ENCODE measurements at places on chromosomes 13 and 19.

GRCh38 chr13:99726282-99726894 lies 225.1 kb downstream of the TM9SF2 start:
- no peak overlapping the region for H3K27ac ChIP-seq
- H3K36me3 ChIP-seq: no peaks in the 10 kb centered on the region
- H3K27me3 ChIP-seq: no peaks in the 10 kb centered on the region
- no peak for DNase-seq

DNA sequence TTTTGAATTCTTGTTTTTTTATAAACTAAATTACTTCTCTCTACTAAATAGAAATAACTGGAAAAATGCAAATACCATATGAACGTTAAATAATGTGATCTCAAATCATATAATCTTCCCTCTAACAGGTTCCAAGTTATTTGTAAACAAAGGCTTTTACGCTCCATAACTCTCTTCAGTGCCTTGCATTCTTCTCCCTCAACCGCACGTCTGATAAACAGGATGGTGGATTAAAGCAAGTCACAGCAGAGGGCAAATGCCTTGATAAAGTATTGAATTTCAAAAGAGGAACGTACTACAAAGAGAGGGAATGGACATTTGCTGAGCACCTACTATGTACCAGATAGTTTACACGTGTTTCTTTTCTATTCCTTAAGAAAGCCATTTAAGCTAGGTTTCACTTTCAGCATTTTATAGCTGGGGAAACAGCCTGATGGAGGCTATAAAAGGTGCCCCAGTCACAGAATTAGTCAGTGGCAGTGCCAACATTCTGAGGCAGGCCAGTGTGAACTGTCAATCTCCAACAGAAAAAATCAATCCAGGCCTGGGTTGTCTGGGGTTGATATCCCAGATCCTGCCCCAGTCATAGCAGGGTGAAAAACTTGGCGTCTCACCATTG lies 15.8 kb downstream of the MRPS31 start:
- H3K4me1 ChIP-seq: peaks cover 19% of the 10 kb centered on the region
- peaks cover 1% of the 10 kb centered on the region for H3K36me3 ChIP-seq
- H3K27ac ChIP-seq: peak overlapping the region; percentile 46

- H3K27ac ChIP-seq: no peak overlapping the region
- H3K36me3 ChIP-seq: 0 out of 2 replicates have a peak, but pooled peaks cover 3% of the 10 kb centered on the region
- no peaks in the 10 kb centered on the region for H3K27me3 ChIP-seq
- no peak overlapping the region for H3K4me3 ChIP-seq
- H3K4me1 ChIP-seq: no peaks in the 10 kb centered on the region
These were observed 7.5 kb downstream of the ZNF331 start for GRCh38 chr19:53545271-53546065.

DNA sequence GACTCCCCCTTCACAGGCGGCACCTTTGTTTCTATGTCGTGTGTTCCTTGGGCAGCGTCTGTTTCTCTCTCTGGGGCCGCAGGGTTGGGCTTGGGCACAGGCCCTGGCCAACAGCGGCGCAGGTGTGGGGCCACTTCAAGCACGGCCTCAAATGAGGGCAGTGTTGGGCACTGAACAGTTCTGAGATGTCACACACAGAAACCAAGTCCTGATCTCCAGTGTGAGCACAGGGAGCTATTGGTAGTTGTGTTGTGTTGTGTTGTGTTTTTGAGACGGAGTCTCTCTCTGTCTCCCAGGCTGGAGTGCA lies 42.7 kb downstream of the GATAD2A start:
- no peak for DNase-seq
- H3K4me3 ChIP-seq: no peak overlapping the region
- H3K4me1 ChIP-seq: peaks cover 65% of the 10 kb centered on the region
- no peak overlapping the region for H3K27ac ChIP-seq
- no peaks in the 10 kb centered on the region for H3K27me3 ChIP-seq

- H3K27ac ChIP-seq: no peak overlapping the region
- H3K4me1 ChIP-seq: no peaks in the 10 kb centered on the region
- H3K27me3 ChIP-seq: no peaks in the 10 kb centered on the region
- no peak overlapping the region for H3K4me3 ChIP-seq
- H3K36me3 ChIP-seq: no peaks in the 10 kb centered on the region
- no peak for DNase-seq
These were observed 2741.4 kb downstream of the PCDH9 start for GRCh38 chr13:64488731-64489130.

DNA sequence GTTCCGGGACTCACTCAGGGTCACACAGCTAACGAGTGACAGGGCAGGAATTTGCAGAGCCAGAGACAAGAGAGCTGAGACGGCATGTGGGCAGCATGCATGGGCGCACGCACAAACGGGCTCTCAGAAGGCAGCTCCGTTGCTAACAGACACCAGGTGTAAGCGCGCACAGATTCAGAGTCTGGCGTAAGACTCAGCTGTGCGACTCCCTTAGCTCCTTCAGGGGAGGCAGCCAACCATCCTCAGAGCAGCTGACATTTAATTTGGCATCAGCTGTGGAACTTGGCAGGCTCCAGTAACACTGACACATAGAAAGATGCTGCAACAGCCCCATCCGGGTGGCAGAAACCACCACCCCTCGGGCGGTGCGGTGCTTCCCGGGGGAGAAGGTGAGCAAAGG lies 7.5 kb upstream of the TM6SF2 start:
- no peak overlapping the region for H3K27ac ChIP-seq
- H3K36me3 ChIP-seq: peaks cover 4% of the 10 kb centered on the region
- DNase-seq: no peak
- no peaks in the 10 kb centered on the region for H3K27me3 ChIP-seq
- no peaks in the 10 kb centered on the region for H3K4me1 ChIP-seq

DNA sequence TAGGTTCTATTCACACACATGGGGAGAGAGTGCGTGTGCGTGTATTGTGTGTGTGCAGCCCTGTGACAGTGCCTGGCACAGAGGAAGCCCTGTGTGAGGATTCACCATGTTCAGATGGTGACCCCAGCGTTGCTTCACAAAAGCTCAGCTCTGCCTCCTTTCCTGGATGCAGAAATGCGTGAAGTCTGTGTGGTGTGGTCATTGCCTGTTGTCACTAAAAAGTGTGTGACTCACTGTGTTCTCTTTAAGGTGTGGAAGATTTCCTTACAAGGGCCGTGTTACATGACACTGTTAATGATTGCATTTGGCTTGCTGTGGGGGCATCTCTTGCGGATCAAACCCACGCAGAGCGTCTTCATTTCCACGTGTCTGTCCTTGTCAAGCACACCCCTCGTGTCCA lies 19.5 kb upstream of the DCUN1D2 start:
- no peaks in the 10 kb centered on the region for H3K4me1 ChIP-seq
- H3K27ac ChIP-seq: no peak overlapping the region
- no peak overlapping the region for H3K4me3 ChIP-seq
- no peaks in the 10 kb centered on the region for H3K27me3 ChIP-seq

GRCh38 chr19:45953676-45954075 lies 20.0 kb downstream of the NOVA2 start:
- H3K36me3 ChIP-seq: no peaks in the 10 kb centered on the region
- H3K27me3 ChIP-seq: no peaks in the 10 kb centered on the region
- no peak overlapping the region for H3K4me3 ChIP-seq
- no peak for DNase-seq
- peaks cover 5% of the 10 kb centered on the region for H3K4me1 ChIP-seq
- no peak overlapping the region for H3K27ac ChIP-seq

DNA sequence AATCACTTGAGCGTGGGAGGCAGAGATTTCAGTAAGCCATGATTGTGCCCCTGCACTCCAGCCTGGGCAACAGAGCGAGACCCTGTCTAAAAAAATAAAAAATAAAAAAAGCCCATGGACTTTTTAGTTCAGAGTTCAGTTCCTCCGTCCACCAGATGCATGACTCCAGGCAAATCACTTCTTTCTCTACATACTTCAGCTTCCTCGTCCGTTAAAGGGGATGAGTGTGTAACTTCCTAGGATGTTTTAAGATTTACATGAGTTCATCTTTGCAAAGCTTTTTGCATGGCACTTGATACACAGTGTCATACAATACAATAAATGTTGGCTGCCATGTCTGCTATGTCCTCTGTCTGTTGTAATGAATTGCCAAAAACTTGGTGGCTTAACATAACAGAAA lies 10.0 kb upstream of the FFAR2 start:
- H3K27me3 ChIP-seq: no peaks in the 10 kb centered on the region
- no peak for DNase-seq
- no peak overlapping the region for H3K27ac ChIP-seq
- H3K36me3 ChIP-seq: no peaks in the 10 kb centered on the region

Data from GM12878 (cell line).